D341Med (cell line): ENCODE measurements at places on chromosomes 12 and 14.

- no peak for DNase-seq
These were observed 81.2 kb downstream of the BMP4 start for GRCh38 chr14:53875324-53875897.

DNA sequence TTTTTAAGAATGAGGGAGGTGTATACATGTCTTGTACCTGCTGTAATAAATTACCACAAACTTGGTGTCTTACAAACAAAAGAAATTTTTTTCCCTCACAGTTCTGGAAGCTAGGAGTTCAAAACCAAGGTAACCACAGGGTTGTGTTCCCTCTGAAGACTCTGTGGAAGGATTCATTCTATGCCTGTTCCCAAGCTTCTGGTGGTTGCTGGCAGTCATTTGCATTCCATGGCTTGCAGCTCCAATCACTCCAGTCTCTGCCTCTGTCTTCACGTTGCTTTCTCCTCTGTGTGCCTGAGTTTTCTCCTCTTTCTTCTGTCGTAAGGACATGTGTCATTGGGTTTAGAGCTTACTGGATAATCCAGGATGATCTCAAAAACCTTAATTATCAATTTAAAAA lies 15.4 kb upstream of the ZNF641 start:
- no peak for DNase-seq

- DNase-seq = peak; percentile 43
These were observed 51.2 kb downstream of the SMIM41 start for GRCh38 chr12:52130711-52131110.

- peak; percentile 87 for DNase-seq
These were observed 16.4 kb downstream of the ACVRL1 start for GRCh38 chr12:51923506-51924365.

GRCh38 chr12:103688376-103689063 lies 101.4 kb downstream of the STAB2 start:
- no peak for DNase-seq

DNA sequence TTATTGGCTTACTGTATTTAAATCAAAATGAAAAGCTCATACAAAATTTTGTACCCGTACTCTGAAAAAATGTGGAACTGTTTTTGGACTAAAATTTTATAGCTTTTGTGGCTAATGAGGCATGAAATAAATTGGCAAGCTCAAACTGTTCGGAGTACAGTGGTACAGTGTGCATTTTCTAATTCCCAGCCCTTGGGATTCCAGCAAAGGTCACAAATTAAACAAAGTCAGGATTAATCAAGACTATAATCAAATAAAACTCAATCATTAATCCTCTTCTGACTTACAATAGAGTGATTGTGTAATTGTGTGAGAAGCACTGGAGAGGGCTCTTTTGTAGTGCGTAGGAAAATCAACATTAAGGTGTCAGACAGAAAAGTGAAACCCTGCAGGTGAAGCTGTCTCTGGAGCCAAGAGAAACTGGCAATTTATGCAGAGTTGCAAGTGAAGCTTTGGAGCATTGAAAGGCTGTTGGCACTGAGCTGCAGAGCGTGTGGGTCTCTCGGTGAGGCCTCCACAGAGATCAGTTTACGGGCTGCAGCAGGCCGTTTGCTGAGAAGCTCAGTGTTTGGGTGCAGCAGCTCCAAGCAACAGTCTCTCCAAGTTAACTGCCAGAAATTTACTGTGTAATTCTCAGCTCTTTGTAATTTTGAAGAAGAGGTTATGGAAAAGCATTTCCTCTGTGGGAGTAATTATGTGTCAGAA lies 275.9 kb downstream of the FBXL14 start:
- DNase-seq = peak; percentile 46

GRCh38 chr12:48030173-48030650 lies 25.9 kb upstream of the COL2A1 start:
- DNase-seq = no peak

GRCh38 chr14:102610968-102611811 lies 18.7 kb downstream of the RCOR1 start:
- DNase-seq = no peak

GRCh38 chr12:2490831-2491230 lies 303.9 kb upstream of the FKBP4 start:
- no peak for DNase-seq

DNA sequence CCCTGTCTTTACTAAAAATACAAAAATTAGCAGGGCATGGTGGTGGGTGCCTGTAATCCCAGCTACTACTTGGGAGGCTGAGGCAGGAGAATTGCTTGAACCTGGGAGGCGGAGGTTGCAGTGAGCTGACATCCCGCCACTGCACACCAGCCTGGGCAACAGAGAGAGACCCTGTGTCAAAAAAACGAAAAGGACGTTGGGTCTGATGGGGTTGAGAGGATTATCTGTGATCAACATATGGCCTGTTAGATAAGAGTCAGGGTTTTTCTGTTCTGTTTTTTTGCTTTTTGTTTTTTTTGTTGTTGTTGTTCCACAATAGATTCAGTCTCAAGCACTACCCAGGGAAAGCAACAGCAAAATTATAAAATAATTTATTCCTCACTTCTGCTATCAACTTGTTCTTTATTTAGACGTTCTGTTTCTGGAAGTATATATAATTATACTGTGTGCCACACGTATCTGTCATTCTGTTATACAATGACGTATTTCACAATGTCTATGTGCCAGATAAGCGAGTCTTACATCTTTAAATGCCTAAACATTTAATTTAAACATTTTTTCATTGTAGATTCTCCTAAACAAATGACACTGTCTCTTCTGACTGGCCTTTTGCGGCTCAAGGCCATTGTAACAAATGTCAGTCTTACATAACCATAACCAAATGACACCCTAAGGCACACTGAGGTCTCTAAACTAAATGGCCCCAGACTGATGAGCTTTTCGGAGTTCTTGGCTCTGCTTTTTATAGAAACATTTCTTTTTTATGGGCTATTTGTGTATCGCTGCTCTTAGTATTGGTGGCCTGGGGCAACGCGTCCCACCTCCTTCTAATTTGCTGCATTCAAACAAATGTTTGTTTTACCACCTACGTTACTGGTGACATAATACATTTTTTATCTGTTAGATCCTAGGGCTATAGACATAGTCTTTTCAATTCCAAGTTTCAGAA lies 7.2 kb upstream of the P2RX4 start:
- DNase-seq = no peak

DNA sequence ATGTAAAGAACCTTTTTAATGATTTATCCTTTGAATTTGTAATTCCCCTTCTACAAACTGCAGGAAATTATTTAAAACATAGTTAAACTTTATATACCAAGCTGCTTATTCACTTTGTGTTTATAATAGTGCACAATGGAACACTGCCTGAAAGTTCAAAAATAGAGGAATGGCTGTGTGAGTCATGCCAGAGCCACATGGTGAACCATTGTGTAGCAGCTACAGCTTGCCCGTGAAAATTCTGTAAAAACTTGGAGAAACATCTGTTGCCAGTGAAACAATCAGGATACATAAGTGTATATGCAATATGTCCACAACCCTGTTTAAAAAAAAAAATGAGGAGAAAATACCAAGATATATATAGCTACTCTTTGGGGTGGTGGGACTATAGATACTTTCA lies 59.5 kb downstream of the VEZT start:
- DNase-seq = no peak

DNA sequence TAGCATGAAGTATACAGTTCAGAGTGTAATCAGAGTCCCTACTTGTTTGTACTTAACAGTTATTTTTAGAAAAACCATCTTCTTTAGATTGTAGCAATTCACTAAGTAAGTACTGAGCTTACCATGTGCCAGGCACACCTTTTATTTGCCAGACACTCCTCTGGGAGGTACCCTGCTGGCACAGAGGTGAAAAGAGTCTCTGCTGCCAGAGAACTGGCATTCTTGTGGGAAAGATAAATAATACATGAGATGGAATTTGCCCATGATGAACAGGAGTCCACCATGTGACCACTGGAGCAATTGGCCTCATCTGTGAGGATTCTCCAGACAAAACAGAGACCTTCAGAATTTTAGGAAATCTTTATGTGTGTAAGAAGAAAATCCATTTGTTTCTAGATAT lies 199.3 kb upstream of the SLC16A7 start:
- no peak for DNase-seq

DNA sequence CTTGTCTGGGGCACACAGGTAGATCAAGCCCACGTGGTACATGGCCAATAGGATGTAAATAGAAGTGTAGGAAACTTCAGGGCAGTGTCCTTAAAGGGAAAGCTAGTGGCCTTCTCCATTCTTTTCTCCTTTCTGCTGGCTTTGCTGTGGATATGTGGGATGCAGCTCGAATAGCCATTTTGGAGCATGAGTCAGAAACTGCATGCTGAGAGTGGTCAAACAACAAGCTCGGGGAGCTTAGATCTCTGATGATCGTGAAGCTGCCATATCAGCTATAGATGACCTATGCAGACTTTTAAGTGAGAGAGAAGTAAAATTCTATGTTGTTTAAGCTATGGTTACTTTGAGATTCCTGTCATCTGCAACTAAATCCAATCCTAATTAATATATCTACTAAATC lies 241.3 kb upstream of the DAAM1 start:
- no peak for DNase-seq

GRCh38 chr12:127130506-127131124 lies 1136.4 kb upstream of the TMEM132C start:
- DNase-seq = no peak

DNA sequence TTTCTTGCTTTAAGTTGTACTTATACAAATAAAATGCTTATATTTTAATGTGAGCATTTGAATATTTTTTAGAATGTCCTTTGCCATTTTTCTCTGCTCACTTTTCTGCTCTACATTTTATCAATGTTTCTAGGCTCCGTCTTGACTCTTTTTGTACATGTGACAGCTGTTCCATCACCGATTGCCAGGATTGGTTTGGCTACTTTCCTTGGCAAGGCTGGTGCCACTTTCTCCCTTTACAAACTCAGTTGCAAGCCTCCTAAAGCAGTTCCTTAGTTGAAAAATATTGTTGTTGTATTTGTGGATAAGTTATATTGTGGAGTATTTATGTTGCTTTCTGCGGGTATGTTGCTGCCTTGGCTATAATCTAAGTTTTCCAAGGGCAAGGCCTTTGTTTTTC lies 63.4 kb downstream of the DACT1 start:
- DNase-seq = no peak

DNA sequence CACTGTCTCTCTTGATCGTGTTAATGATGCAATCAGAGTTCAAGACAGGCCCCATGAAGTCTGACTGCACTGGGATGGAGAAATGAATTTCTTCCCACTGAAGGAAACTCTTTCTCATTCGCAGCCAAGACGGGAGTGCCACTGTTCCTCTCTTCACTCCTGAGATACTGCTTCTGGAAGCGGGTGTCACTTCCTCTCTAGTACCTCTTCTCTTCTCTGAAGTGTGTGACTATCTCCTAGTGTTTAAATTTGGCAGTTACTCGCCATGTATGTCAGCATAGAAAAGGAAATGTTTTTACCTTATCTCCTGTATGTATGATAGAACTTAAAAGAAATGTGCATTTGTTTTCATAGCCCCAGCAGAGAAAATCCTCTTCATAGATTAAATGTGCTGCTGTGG lies 215.2 kb downstream of the ANO6 start:
- DNase-seq = no peak

DNA sequence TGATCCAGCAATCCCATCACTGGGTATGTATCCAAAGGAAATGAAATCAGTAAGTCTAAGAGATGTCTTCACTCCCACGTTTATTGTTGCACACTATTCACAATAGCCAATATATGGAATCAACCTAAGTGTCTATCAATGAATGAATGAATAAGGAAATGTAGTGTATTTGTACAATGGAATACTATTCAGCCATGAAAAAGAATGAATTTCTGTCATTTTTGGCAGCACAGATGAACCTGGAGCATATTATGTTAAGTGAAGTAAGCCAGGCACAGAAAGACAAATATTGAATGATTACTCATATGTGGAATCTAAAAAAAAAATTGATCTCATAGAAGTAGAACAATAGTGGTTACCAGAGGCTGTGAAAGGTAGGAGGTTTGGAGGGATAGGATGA lies 30.6 kb upstream of the RFX4 start:
- no peak for DNase-seq

DNA sequence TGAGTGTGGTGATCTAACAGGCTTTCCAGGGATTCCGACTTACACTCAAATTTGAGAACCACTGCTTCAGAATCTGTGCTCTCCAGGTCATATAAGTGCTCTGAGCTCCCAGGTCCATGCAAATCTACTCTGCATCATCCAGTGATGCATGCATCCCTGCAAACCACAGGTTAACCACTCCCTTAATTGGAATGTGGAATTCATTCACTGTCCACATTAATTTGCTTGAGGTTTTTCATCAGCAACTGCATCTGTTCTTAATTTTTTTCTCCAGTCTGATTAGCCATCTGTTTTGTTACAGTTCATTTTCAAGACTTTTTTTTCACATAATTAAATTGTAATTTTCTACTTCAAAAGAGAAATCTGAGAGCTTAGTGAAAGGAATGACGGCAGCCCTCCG lies 43.4 kb upstream of the RIN3 start:
- no peak for DNase-seq

DNA sequence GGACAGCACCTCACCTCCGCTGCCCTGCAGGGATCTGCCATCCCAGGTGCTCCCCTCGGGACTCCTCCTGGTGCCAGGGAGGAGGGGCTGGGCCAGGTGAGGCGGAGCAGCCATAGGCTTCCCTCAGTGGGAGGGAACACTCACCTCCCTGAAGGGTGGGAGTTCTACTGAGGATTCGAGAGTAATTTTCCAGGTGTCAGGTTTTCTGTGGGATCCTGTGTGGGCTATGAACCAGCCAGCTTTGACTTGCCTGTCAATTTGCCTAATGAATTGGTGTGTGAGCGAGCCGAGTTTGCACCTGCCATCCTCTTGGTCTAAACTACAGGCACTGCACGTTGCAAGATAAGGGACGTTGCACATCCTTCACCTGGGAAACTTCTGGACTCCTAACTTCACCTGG lies 50.3 kb downstream of the NOC4L start:
- no peak for DNase-seq

- DNase-seq = no peak
These were observed 356.7 kb upstream of the DIO2 start for GRCh38 chr14:80567905-80568536.

- no peak for DNase-seq
These were observed 20.7 kb upstream of the SDR39U1 start for GRCh38 chr14:24463017-24463883.

- no peak for DNase-seq
These were observed 341.2 kb upstream of the DCN start for GRCh38 chr12:91523831-91524230.

GRCh38 chr14:62097824-62098223 lies 335.6 kb downstream of the SNAPC1 start:
- DNase-seq = no peak

- no peak for DNase-seq
These were observed 6.5 kb upstream of the CDK2AP1 start for GRCh38 chr12:123278101-123278627.

DNA sequence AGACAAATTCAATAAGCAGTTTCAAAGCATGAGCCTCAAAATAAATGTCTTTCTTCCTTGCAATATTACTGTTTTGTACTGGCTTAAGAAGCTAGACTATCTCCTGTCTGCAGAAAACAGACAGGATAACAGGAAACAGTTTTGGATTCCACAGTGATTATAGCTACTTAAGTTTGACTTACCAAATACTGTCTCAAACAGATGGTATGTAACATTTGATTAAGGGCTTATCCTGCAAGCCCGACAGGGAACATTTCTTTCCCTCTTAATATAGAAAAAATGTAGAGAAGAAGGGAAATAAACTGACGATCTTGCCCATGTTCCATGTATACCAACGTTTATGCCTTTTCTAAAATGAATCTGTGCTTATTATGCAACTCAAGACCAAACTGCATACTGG lies 179.9 kb upstream of the EEA1 start:
- DNase-seq = peak; percentile 51

- no peak for DNase-seq
These were observed 118.6 kb downstream of the GCH1 start for GRCh38 chr14:54784060-54784459.
